ENCODE measurements at places on chromosomes 7 and 10. TPM values are rescaled to one million over a fixed set of nuclear protein-coding genes. Genes with fewer than 3 reads are reported as not detected.

DNA sequence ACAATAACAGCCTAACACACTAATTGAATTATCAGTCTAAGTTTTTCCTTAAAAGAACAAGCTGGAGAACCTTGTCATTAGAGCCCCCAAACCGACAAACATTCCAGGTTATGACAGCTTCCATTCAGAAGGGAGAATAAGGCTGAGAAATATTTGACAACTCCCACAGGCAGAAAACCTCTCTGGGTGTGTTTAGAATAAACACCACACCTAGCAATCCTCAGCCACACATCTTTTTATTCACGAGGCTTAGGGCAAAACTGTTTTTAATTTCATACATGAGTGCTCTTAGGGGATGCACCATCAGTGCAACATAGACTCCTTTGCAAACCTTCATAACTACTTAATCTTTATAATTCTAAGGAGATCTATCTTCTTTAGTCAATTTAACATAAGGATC, 24.2 kb downstream of the STN1 start:
- H3K36me3 ChIP-seq = peaks cover 4% of the 10 kb centered on the region
- no peak for DNase-seq
- no peaks in the 10 kb centered on the region for H3K27me3 ChIP-seq
- no peak overlapping the region for H3K27ac ChIP-seq
- peaks cover 2% of the 10 kb centered on the region for H3K4me1 ChIP-seq

DNA sequence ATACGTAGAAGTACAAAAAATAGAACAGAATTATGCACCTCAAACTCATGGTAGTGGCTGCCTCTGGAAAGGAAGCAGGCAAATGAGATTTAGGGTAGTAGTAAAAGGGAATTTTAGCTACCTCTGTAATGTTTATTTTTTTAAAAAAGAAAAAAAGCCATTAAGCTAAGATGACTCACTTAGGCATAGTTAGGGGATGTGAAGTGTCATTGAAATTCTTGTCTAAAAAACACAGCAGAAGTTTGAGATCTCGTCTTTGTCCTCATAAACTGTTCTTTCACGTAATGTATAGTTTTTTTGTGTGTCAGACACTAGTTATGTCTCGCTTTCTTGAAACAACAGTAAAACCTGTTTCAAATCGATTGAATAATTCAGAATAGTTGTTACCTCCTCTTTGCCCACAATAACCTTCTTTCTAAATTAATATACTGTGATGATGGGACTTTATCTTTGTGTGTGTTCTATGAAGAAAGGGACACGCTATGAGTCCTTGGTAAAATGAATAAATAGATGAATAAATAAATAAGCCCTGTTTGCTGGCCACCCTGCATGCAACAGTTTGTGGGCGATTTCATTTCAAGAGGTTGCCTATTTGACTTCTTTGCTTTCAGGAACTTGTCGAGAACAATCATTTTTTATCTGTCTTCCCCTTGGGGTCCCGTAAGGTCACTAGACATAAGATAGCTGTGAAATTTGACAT, 14.5 kb upstream of the FBXW4 start:
- H3K27me3 ChIP-seq = no peaks in the 10 kb centered on the region
- no peaks in the 10 kb centered on the region for H3K4me1 ChIP-seq
- no peak for DNase-seq

GRCh38 chr7:92253251-92253650, 7.5 kb downstream of the ANKIB1 start:
- no peak overlapping the region for H3K4me3 ChIP-seq
- H3K4me1 ChIP-seq = no peaks in the 10 kb centered on the region
- no peaks in the 10 kb centered on the region for H3K36me3 ChIP-seq

- H3K27me3 ChIP-seq = no peaks in the 10 kb centered on the region
- no peak overlapping the region for H3K4me3 ChIP-seq
- H3K36me3 ChIP-seq = no peaks in the 10 kb centered on the region
- DNase-seq = no peak
Measured at GRCh38 chr10:125692601-125693523, 9.9 kb upstream of the TEX36 start.

- H3K27ac ChIP-seq = no peak overlapping the region
- no peaks in the 10 kb centered on the region for H3K36me3 ChIP-seq
- no peaks in the 10 kb centered on the region for H3K4me1 ChIP-seq
- no peaks in the 10 kb centered on the region for H3K27me3 ChIP-seq
- no peak overlapping the region for H3K4me3 ChIP-seq
- no peak for DNase-seq
Measured at GRCh38 chr10:63977329-63977923, 456.2 kb downstream of the REEP3 start.

DNA sequence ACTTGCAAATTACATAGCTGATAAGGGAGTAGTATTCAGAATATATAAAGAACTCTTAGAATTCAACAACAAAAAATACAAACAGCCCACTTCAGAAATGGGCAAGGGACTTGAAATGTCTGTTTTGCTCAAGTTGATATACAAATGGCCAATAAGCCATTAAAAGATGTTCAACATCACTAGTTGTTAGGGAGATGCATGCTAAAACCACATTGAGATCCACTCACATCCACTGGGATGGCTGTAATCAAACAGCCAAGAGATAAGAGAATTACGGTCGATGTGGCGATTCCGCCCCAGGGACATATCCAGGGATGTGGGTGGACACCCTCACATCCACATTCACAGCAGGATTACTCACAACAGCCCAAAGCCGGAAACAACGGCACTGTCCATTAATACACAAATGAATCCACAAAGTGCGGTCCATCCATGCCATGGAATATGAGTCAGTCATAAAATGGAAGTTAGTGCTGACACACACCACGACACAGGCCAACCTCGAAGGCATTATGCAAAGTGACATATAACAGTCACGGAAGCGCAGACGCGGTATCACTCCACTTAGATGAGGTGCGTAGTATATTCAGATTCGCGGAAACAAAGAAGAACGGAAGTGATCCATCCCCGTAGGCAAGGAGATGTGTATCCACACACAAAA, 227.8 kb downstream of the DNAJB6 start:
- peak; percentile 17 for DNase-seq
- H3K4me1 ChIP-seq = no peaks in the 10 kb centered on the region
- H3K27ac ChIP-seq = no peak overlapping the region
- no peak overlapping the region for H3K4me3 ChIP-seq
- peaks cover 2% of the 10 kb centered on the region for H3K27me3 ChIP-seq
- H3K36me3 ChIP-seq = no peaks in the 10 kb centered on the region

DNA sequence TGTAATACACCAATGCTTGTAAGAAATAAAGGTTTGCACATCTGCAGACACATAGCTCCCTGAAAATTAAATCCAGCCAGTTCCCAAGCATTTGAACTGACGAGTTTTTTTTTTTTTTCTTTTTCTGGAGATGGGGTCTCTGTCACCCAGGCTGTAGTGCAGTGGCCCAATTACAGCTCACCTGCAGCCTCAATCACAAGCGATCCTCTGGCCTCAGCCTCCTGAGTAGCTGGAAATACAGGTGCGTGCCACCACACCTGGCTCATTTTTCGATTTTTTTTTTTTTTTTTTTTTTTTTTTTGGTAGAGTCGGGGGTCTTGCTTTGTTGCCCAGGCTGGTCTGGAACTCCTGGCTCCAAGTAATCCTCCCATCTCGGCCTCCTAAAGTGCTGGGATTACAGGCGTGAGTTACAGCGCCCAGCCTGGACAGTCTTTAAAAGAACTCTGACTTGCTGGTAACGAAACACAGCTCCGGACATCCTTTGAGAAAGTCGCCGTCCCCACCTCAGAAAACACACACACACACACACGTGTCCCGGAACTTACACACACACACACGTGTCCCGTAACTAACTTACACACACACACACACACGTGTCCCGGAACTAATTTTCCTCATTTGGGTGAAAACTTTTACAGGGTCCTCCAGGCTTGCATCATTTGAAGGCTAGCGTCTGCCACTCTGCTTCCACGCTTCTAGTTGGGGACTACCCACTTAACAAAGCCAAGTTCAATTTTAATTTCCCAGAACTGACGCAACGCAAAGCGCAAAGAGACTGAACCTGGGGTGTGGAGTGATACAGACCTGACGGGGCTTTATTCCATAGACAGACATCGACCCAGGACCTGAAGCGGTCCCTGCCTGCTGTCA, 18.6 kb downstream of the OCM2 start:
- no peak overlapping the region for H3K27ac ChIP-seq
- no peaks in the 10 kb centered on the region for H3K27me3 ChIP-seq
- H3K4me1 ChIP-seq = no peaks in the 10 kb centered on the region
- no peak for DNase-seq

- peak; percentile 66 for DNase-seq
- H3K36me3 ChIP-seq = no peaks in the 10 kb centered on the region
- H3K27me3 ChIP-seq = no peaks in the 10 kb centered on the region
- no peaks in the 10 kb centered on the region for H3K4me1 ChIP-seq
- no peak overlapping the region for H3K4me3 ChIP-seq
Measured at GRCh38 chr7:130356121-130356875, 11.7 kb downstream of the CPA5 start.

DNA sequence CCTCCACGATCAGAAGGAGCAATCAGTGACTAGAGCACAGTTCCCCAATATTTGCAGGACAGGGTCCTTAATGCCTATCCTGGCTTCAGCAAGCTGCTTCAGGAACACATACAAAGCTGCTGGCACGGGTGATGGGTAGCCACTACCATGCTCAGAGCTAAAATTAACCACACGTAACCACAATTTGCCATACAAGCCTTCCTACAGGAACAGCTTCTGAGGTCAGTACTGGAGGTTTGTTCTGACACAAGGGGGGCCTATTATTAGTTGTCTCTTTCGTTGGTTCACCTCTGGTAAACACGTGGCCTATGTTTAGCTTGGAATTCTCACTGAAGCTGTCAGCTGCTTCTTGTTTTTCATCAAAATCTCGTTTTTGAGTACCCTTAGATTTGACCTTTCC, 41.1 kb downstream of the ZNF248 start:
- DNase-seq = no peak
- H3K4me3 ChIP-seq = no peak overlapping the region
- no peaks in the 10 kb centered on the region for H3K36me3 ChIP-seq
- H3K27me3 ChIP-seq = no peaks in the 10 kb centered on the region
- no peak overlapping the region for H3K27ac ChIP-seq

DNA sequence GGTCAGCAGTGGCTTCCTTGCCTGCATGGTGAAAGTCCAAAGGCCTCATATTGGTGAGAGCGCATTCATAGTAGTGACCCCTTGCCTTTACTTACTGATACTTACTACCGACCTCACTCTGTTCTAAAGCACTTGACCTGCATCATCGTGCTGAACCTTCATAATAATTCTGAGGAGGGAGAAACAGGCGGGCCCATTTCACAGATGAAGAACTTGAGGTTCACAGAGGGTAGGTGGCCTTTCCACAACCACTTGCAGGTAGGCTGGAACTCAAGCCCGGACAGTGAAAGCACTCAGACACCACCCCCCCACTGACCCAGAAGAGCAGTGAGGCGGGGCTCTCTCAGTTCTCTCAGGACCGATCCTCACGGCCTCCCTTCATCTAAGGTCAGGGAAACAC, 149.4 kb upstream of the CHST15 start:
- no peaks in the 10 kb centered on the region for H3K27me3 ChIP-seq
- no peak overlapping the region for H3K27ac ChIP-seq
- H3K4me3 ChIP-seq = no peak overlapping the region
- H3K36me3 ChIP-seq = no peaks in the 10 kb centered on the region

- no peak for DNase-seq
- no peak overlapping the region for H3K27ac ChIP-seq
- no peaks in the 10 kb centered on the region for H3K4me1 ChIP-seq
- no peaks in the 10 kb centered on the region for H3K27me3 ChIP-seq
Measured at GRCh38 chr10:77355844-77356243, 281.8 kb downstream of the KCNMA1 start.

- no peaks in the 10 kb centered on the region for H3K27me3 ChIP-seq
- H3K4me3 ChIP-seq = no peak overlapping the region
- DNase-seq = no peak
Measured at GRCh38 chr10:77268721-77269120, 368.9 kb downstream of the KCNMA1 start.

DNA sequence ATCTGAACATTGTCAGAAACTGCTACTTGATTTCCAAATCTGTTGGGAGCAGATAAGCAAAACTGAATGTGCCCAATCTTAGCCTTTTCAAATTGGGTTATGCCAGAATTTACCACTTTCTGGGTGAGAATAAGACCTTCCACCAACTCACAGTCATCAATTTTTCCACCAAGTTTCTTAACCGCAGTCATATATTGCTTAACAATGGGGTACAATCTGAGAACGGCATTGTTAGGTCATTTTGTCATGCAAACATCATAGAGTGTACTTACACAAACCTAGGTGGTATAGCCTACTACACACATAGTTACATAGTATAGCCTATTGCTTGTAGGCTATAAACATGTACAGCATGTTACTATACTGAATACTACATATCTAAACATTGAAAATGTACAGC, 16.0 kb downstream of the MRPS33 start:
- no peak overlapping the region for H3K27ac ChIP-seq
- H3K36me3 ChIP-seq = no peaks in the 10 kb centered on the region
- H3K4me3 ChIP-seq = no peak overlapping the region
- DNase-seq = no peak
- H3K4me1 ChIP-seq = no peaks in the 10 kb centered on the region
- H3K27me3 ChIP-seq = no peaks in the 10 kb centered on the region

GRCh38 chr7:33258491-33258951, 129.2 kb downstream of the BBS9 start:
- no peaks in the 10 kb centered on the region for H3K4me1 ChIP-seq
- DNase-seq = no peak
- H3K36me3 ChIP-seq = no peaks in the 10 kb centered on the region
- no peak overlapping the region for H3K4me3 ChIP-seq
- no peaks in the 10 kb centered on the region for H3K27me3 ChIP-seq
- no peak overlapping the region for H3K27ac ChIP-seq

DNA sequence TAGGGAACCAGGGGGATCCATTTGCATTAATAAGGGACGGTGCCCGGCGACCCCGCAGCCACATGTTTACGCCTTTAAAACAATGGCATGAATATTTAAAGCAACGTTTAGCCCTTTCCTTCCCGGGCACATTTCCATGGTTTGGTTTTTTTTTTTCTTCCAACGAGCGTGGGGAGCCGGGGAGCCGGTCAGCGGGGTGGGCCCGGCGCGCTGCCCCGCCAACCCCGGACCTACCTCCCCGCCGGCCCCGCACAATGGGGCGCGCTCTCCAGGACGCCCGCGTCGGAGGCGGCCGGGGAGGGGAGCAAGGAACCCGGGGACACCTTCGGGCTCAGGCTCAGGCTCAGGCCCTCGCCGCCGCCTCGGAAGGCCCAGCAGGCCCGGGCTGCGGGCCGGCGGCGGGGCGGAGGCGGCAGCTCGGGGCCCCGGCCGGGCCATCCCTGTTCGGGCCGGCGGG, 1.0 kb downstream of the SEPHS1 start:
- H3K27ac ChIP-seq = peak overlapping the region; percentile 85
- H3K4me1 ChIP-seq = no peaks in the 10 kb centered on the region
- H3K4me3 ChIP-seq = peak overlapping the region; percentile 98

Gene SFRP5
- 1.4 TPM for total RNA-seq

Gene BEND7
- total RNA-seq = 28.0 TPM

Gene CAV2
- 131 TPM for total RNA-seq

Gene GDF10
- total RNA-seq = 27.5 TPM

Gene RAMP3
- 43.0 TPM for total RNA-seq

Gene GPRIN2
- 1.2 TPM for total RNA-seq

Gene NAT16
- not detected for total RNA-seq

Measured in aorta (tissue), 5 donors.